ENCODE measurements at places on chromosomes 2 and 18.

GRCh38 chr2:86038291-86039081 lies 67.2 kb downstream of the POLR1A start:
- DNase-seq = peak; percentile 82

DNA sequence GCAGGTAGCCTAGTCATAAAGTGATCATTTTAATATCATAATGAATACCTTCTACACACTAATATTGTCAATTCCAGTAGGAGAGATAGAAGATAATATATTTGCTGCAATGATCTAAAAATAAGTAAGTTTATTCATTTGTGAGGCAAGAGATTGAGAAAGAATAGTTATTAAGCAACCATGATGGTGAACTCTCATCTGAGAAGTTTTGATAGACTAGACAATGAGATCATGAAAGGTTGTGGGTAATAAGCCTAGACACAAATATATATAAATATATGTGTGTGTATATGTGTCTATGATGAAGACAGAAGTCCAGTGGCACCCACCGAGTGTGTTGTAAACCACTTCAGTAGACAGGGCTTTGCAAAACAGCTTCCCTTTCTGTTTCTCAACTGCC lies 181.0 kb upstream of the CHST9 start:
- no peak for DNase-seq

DNA sequence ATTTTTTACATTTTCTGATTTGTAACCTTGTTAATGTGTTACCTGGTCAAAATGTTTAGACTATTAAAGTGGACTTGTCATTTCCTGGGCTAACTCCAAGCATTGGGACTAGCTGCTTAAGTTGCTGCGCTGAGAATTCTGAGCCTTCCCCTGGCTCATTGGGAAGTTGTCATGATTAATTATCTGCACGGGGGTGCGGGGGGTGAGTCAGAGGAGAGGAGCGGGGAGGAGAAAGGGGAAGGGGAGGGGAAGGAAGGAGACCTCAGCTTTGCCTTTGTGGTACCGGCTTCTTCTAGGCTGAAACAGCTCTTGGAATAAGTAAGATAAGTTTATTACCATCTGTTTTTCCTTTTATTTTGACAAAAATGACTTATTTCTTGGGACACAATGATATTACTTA lies 52.9 kb upstream of the APCDD1 start:
- DNase-seq = peak; percentile 62

GRCh38 chr2:203534621-203535077 lies 452 bp downstream of the RAPH1 start:
- DNase-seq = peak; percentile 18

GRCh38 chr2:204268458-204268857 lies 276.8 kb upstream of the PARD3B start:
- no peak for DNase-seq

DNA sequence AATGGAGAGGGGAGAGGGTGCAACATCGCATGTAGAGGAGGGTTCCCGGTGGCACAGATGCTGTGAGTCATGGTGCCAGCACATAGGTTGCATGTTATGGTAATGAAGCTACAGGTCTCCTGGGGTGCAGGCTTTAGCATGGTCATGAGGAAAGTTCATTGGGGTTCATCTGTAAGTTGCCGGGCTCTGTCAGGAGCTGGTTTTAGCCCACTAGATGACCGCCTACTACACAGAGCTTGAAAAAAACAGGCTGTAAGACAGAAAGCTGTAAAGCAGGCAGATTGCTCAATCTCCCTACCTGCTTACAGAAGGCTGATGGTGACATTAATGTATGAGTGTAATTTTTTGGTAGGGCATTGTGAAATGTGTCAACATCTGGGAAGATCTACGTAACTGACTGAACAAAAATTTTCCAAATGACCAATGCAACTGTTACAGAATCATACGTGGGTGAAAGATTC lies 23.9 kb downstream of the DYSF start:
- peak; percentile 79 for DNase-seq
